ENCODE measurements at places on chromosomes 2 and 18.

GRCh38 chr2:241555711-241556110 is 2.8 kb upstream of the BOK start:
- peak; percentile 58 for DNase-seq

DNA sequence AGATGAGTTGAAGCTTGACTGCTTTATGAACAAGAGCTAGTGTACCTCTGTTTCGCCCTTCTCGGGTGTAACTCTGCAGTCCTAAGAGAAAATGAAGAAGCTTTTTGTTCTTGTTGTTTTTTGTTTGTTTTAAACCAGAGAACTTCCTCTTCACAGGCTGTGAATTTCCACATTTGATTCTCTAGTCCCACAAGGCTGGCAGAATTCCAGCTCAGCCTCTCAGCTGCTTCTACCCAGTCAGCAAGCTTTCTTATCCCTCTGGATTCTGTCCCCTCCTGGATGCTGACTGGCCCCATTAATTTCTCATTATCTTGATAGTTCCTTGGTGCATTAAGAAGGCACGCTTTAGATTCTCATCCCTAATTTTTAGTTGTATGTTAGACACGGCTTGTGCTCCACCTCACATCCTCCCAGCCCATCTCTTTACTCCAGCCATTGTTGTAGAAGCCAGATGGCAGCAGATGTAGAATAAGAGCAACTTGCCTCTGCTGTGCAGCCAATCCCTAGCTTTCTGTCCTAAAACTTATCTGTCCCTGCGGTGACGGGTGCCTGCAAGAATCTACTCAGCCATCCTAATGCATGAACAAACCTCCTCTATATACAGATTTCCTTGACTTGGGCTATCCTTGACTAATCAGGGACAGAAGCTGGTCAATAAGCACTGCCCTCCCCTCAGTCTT is 12.3 kb upstream of the RESP18 start:
- DNase-seq = no peak

DNA sequence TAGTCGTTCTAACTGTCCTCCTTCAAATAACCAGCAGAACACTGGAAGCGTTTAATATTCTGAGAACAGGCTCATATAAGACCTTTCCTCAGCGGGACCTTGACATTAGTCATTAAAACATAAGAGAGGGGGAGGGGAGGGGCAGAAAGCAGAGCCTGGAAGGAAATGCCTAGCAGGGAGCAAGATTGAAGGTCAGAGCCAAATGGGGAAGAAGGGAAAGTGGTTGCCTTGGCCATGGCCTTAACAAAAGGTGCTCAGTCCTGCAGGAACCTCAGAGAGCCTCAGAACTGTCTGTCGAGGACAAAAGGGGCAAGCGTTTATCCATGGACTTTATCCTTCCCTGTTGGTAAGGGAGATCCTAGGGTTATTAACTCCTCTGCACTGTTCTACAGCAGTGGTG is 856 bp upstream of the PLA2R1 start:
- no peak for DNase-seq

DNA sequence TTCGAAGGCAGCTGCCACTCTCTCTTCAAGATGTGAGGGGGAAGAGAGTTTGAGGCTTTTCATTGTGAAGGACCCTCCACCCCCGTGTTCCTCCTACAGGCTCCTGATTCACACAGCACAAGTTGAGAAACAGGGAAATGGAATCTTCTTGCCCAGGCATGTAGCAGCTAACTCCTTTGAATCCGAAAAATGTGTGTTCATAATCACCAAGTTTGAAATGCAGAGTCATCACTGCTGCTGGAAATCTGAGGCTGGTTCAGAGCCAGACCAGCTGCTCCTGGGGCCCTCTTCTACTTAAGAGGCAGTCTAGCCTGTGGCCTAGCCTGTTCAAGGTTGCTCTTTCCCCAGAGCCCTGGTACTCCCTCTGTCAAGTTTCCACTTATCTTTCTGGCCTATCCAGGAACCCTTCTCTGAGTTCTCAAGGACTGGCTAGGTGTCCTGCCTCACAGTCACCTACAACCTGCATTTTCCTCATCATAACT is 166.4 kb downstream of the TMEM247 start:
- DNase-seq = no peak

- DNase-seq = no peak
These were observed 26.3 kb upstream of the AGAP1 start for GRCh38 chr2:235467588-235467987.

DNA sequence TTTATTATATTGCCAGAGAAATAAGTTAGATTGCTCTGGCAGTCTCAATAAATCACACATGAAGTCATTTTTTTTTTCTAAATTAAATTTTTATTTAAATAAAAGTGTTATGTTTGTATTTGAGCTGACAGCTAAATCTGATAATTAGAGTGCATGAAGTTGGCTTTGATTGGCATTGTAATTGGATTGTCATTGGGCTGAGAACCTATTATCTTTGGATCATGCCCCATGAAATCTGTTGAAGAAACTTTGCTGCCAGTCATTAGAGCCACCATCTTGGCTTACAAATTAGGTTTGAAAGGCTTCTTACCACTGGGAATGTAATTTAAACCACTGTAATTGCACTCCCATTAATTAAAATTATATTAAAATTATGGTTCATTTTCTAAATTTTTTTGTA is 507.9 kb upstream of the FANCL start:
- DNase-seq = no peak

DNA sequence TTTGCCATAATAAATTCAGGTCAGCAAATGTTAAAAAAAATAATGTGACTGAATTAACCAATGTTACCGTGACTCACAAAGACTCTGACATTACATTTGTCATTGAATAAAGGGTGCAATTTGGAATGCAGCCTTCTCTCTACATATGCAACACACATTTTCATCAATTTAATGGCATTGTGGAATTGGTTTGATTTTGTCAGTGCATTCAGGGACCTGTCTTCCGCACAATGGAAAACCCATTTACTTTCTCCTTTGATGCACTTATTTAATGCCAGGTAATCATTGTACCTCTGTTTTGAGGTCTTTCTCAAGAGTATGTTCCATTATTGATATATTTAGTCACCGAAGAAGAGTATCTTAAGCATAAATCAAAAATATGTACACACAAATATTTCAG is 1099.3 kb downstream of the SOCS6 start:
- no peak for DNase-seq

DNA sequence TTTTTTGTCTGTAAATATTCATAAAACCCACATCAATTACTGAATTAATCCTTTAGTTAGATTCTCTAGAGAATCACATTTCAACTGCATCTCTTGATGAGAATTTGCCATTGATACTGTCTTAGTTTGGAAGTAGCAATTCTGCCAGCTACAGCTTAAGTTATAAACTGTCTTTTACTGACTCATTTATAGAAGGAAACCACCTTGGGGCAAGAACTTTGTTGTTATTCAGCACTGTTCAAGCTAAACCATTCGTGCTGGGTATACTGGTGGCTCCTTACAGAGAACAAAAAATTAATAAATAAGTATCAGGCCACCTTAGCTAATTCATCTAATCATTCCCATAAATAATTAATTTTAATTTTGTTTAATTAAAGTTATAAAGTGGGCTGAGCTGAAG is 1082.6 kb upstream of the CELF4 start:
- no peak for DNase-seq

DNA sequence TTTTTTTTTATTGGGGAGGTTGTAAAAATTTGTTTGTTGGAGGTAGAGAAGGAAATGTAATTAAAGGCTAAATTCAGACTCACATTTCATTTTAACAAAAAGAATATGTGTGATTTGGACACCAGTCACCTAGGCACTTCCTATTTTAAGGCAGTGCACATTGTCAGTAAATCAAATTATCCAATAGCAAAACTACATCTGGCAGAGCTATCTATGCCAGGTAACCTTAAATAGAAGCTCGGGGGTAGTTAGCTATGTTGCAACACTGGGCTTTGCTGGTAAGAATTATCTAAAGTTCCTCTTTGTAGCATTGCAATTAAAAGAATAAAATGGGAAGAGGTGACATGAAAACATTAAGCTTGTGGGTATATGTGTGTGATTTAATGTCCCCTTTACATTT is 1064.4 kb upstream of the ZEB2 start:
- no peak for DNase-seq

GRCh38 chr2:147989809-147990403 is 30.6 kb downstream of the ORC4 start:
- DNase-seq = peak; percentile 38

GRCh38 chr2:101357376-101357775 is 29.9 kb downstream of the CREG2 start:
- no peak for DNase-seq

- DNase-seq = no peak
These were observed 275.3 kb upstream of the UBE2E3 start for GRCh38 chr2:180705122-180705521.

DNA sequence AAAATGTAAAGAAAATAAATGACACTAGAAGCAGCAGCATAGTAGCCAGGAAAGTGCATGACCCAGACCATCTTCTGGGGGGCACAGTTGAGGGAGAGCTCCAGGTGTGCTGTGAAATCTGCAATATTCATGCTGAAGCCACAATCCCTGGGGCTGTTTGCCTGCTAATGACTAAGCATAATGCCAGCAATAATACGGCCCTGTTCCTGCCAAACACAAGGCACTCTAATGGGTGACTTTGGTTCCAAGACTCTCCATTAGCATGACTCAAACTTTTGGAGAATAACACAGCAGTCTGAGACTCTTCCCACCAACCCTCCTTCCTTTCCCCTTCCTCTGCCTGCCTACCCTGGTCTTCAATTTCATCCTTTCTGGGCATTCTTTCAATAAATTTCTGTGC is 77.9 kb upstream of the DOCK10 start:
- DNase-seq = no peak

- DNase-seq = no peak
These were observed 239.4 kb upstream of the TANK start for GRCh38 chr2:160920791-160921303.

DNA sequence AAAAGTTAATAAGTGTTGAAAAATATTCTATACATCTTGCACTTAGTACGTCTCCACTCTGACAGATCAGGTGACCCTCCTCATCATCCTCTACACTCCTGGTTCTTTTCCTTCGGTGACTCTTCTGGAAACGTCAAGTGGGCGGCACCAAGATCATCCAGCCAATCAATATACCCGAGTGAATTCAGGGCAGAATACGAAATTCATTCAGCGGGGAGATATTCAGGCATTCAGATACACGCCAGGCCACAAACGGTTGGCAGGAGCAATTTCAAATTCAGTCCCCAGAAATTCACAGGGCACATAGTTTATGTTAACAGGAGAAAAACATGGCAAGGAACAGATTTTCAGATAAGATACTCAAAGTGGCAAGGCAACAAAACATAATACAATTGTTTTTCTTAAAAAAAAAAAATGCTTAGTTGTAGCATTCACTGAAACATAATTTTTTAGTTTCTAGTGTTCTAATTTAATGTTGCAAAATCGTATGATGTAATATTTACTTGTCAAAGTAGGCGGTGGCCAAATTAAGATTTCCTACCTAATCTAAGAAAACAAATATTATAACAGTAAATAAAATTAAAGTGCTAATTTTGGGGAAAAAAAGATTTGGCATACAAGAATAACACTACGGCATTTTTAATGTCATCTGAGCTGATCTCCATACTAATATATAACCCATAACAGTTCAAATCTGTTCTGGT is 4.2 kb downstream of the CLK1 start:
- DNase-seq = no peak

- DNase-seq = no peak
These were observed 193.4 kb upstream of the HDAC4 start for GRCh38 chr2:239594019-239594771.

DNA sequence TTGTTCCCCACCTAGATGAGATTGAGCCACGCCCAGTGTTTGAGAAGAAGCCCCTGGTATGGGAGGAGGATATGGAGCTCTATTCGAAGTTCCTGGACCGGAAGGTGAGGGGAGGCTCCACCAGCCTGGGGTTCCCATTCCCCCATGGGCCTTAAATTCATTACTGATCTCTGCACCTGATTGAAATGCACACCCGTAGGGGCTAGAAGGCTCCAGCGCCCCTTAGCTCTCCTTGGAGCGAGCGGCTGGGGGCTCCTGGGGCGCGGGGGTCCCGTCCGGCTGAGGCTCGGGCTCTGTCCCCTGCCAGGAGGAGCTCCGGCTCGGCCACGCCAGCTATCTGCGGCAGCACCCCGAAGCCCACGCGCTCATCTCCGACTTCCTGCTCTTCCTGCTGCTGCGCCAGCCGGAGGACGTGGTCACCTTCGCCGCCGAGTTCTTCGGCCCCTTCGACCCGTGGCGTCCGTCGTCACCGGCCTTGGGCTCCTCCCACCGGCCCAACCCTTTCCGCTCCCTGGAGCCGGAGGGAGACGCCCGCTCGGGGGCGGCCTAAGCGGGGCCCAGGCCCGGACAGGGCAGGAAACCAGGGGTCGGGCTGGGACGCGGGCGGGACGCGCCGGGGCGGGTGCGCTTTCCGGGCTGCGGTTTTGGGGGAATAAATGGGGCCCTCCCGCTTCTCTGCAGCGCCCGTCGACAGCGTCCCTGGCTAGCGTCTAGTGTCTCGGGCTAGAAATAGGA is 10.9 kb downstream of the CATIP start:
- no peak for DNase-seq

DNA sequence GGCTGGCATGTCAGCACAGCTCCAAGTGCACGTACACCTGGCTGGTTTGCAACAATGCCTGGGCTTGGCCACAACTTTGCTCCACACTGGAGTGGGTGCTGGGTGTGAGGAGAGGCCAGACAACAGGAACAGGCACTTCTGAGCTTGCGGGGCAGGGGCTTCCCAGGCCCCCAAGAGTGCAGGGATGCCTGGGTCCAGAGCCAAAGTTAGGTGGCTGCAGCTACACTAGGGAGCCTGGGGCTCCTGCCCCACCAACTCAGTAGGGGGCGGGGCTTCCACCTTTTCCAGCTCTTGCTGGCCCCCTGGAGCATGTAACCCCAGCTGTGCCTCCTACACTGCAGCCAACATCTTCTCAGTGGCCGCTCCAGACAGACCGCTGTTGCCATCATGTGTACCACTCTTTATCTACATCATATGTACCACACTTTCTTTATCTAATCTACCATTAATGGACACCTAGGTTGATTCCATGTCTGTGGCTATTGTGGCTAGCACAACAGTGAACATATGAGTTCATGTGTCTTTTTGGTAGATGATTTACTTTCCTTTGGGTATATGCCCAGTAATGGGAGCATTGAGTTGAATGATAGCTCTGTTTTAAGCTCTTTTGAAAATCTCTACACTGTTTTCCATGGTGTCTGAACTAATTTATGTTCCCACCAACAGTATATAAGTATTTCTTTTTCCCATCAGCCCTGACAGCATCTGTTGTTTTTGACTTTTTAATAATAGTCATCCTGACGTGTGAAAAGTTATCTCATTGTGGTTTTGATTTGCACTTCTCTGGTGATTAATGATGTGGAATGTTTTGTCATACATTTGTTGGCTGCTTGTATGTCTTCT is 87.9 kb downstream of the ZNF804A start:
- no peak for DNase-seq

- no peak for DNase-seq
These were observed 155.9 kb upstream of the CAPN13 start for GRCh38 chr2:30963184-30963583.

GRCh38 chr2:134736167-134736880 is 17.5 kb upstream of the TMEM163 start:
- no peak for DNase-seq
